RPMI8226 (cell line): ENCODE measurements at places on chromosomes 6 and 20.

DNA sequence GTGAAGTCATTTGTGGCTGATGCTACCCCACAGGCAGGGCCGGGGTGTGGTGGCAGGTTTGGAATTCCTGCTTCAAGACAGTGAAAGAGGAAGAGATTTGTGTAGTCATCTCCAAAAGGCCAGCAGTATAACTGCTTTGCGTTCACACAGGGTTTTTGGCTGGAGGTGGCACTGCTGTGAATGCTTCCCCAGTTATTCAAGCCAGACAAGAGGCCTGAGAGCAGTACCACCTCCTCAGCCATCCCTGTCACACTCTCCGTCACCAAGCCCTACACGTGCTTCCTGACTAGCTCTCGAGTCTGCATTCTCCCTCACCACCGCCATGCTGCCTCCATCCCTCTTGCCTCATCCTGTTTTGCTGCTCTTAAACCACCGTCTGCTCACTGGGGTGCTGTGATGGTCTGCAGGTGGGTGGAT, 23.9 kb downstream of the ARMC2 start:
- no peak for DNase-seq

- no peak for DNase-seq
These were observed 22.1 kb downstream of the PTPRT start for GRCh38 chr20:43167615-43168014.

- DNase-seq, result no peak
These were observed 25.1 kb upstream of the RPP40 start for GRCh38 chr6:5028921-5029320.

DNA sequence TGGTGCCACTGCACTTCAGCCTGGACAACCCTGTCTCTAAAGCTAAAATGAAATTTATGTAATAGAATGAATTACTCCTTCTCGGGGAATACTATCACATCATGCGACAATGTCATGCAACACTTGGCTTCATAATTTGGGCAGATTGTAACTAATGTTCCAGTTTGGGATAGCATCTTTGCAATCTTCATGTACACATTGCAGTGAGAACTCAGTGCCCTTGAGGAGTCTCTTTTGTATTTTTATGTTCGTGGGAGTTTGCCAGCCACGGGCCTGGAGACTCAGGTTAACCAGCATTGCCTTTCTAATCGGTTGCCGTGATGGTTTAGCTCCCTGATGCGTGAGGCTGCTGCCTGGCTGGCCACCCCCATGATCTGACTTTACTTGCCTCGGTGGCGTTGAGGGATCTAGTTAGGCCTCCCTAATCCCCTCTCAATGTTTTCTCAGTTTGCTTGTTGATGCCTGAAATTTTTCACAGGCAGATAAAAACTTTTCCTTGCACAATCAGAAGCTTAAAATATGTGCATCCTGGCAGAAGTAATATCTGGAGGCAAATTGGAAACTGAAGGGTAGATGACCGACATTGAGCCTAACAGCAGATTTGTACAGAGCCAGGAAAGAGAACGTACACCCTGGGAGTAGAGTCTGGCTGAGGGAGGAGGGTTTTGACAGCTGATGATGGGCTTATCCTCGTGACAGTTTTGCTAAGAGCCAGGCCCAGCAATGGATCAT, 2.4 kb downstream of the GMPR start:
- DNase-seq, result no peak

- no peak for DNase-seq
These were observed 652.5 kb upstream of the EPHA7 start for GRCh38 chr6:94071835-94072234.

DNA sequence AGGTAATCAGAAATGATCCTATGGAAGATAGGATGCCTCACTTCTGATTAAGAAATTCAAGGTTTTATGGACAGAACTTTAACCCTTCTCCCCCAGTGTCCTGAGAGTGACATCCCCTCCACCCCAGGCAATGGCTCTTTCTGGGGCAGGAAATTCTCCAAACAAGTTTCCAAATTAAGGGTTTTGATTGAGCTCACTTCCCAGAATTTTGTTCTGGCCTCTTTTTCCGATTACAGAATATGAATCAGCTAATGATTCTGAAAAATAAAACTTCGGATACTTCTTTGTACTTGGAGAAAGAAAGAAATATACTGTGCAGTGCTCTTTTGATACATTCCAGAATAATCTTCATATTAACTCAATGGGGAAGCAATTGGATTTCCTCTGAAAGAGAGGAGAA, 32.8 kb upstream of the TASP1 start:
- no peak for DNase-seq

GRCh38 chr6:9927275-9927674, 487.6 kb downstream of the TFAP2A start:
- no peak for DNase-seq

GRCh38 chr6:134584847-134585516, 267.1 kb upstream of the SGK1 start:
- DNase-seq, result no peak

DNA sequence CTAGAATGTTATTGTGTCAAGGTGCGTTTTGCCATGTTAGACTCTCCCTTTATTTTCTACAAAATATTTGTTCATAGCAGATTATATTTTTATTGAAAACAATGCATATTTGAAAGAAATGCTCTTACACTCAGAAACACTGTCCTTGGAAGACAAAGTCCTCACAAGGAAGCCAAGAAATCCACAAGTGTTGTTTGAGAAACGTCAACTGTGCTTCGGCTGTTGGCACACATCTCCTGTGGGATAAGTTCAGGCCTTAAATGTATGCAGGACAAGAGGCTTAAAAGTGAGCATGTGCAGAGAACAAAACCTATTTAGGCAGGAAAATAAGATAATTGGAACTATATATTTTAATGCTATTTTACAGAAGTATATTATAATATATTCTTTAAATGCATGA, 9.5 kb upstream of the THBD start:
- no peak for DNase-seq

- no peak for DNase-seq
These were observed 75.8 kb downstream of the CEP162 start for GRCh38 chr6:84151669-84152068.

DNA sequence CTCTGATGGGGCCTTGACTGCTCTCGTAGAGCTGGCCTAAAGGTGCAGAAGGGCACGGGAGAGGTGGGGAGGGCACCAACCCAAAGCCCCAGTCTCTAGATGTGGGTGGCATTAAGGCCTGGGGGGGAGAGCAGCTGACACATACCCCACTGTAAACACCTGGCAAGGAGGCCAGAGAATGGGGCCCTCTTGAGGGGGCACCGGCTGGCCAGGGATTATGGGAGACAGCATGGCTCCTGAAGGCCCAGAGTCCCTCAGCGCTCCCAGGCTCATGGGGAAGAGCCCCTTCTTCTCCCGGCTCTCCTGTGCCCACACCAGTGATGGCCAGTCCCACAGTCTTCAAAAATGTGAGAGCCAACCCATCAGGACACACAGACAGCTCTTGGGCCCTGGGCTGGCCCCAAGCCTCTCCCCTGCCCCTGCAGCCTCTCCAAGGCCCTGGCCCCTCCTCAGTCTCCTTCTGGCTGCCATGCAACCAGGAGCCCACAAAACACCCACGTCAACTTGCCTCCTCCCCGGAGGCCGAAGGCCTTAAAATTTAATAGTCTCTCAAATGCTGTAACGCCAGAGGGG, 58.2 kb upstream of the FOXP4 start:
- DNase-seq, result no peak

- no peak for DNase-seq
These were observed 176.2 kb downstream of the KIF16B start for GRCh38 chr20:16397086-16397485.

GRCh38 chr6:96878143-96878542, 19.5 kb downstream of the NDUFAF4 start:
- DNase-seq, result no peak

DNA sequence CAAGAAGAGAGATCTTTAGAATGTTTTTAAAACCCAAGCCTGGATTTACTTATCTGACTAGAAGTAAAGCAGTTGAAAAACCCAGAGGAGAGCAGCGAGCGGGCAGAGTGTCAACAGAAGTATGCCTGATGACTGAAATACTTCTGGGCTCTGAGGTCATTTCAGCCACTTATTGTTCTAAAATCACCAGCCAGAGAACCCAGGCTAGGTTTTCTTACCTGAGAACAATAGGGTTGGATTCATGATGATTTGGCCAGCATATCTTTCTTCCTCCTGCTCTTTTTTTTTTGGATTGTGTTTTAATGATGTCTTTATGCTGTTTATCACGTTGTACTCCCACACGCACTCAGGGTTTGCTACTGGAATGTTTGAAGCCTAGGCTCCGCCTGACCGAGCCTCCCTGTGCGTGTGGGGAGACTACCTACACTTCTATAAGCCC, 63.0 kb upstream of the KIF25 start:
- DNase-seq, result no peak

- no peak for DNase-seq
These were observed 66.3 kb downstream of the YTHDF1 start for GRCh38 chr20:63149531-63150192.

- no peak for DNase-seq
These were observed 4.6 kb upstream of the IER3 start for GRCh38 chr6:30748851-30749540.

DNA sequence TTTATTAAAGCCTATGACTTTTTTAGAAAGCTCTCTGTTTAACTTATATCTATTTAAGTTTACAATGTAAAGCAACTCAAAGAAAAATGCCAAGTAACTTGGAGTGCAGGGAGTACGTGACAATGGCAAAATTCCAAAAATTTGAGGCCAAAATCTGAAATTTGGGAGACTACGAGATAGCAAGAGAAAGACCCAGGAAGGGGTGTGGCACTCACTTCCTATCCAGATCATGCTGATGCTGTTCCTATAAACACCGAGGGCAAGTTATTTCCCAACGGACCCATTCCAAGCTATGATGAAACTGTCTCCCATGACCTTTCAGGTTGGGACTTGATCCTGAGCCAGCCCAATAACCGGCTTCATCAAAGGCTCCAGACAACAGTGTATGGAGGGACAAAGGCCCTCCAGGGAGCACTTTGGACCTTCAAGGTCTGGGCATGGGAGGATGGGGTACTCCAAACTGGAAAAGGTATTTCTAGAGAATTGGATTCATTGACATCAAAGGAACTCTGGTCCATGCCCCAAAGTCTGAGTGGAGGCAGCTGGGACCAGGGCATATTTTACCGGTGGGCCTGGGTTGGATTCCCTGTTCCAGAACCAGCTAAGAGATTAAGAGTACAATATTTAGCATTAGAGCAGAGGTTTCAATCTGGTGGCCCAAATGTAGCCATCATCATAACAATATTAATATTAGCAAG, 15.7 kb upstream of the SLC13A3 start:
- DNase-seq, result no peak

DNA sequence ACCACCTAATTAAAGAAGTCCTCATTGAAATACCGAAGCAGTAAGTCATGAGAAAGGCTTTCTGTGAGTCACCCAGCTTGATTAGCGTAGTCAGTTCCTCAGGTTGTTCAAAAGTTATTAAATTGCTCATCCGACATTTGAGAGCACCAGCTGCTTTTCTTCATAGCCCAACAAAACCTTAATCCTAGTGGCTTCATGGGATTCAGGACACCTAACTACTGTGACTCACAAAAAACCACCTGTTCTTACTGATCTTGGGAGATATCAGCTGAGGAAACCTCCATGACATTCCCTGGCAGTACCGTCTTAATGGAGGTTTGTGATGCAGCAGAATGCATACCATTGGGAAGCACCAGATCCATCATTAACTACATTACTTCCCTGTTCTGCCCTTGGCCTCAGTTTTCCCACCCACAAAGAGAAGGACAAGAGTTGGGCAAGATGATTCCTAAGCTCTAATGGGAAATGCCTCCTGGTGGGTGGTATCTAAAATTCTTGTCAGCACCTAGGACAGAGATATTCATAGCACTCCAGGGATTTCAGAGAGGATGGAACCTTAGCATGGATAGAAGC, 103.8 kb downstream of the KHDC1L start:
- DNase-seq, result no peak

DNA sequence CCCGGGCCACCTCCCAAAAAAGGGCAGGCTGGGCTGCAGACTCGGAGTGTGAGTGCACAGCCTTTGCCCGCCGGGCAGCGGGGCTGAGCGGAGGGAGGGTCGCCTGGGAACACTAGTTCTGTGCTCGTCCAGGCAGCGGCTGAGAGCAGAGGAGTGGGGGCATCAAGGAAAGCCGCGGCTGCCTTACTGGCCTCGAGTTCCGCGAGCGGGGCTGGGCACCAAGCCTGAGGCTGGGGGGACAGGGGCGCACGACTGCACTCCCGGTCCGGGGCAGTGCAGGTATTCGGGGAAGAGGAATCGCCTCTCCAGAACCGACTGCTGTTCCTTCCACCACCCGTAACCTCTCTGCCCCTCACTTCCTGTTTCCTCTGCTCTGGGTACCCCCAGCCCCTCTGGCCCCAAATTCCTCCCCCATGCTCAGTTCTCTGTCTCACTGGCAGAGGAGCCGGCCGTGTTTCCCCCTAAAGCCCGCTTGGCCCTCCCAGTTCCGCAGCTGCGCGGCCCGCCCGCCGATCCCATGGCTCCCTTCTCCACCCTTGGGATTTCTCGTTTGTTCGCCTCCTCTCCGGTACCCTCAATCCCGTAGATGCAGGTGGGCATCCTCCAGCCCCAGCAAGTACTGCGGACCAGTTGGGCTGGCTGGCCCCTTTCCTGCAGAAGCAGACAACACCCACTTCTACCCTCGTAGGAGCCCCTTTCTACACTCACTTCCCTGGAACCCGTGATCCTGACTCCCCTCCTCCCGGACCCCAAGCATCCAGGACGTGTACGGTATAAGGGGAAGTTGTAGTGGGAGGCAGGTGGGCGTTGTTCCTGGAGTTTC, 5.1 kb downstream of the RING1 start:
- no peak for DNase-seq

DNA sequence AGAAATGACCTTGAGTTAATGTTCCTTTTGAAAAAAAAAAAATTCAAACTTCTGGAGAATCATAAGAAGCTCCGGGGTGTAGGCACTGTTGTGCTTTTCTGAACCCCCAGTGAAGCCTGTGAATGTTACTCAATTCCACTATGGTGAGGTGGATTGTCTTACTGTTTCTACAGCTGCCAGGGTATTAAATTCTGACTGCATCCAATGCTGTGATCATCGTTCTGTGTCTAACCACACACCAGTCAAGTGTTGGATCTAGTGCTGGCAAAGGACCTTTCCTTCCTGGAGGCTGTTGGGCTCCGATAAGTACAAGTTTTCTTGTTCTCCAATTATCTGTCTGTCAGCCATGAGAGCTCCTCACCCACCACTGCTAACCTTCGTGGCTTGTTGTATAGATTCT, 162.0 kb upstream of the EPHA7 start:
- DNase-seq, result no peak

DNA sequence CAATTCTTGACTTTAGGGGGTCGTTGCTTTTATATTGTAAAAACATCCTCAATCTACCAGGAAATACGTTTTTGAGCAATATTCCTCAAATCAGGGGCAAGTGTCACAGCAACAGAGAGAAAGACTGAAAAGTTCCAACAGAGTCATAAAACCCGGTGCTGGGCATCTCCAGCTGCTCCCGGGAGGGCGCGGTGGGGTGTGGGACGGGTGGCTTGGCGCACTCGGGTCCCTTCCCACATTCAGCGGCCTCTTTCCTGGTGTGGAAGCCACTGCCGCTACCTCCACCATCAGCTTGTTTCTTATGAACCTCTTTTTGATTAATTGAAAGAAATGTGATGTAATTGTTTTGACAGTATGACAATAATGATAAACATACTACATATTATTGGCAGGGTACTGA, 98.2 kb downstream of the IRF4 start:
- DNase-seq, result no peak
